ENCODE measurements at places on chromosomes 5 and 9. TPM values are rescaled to one million over a fixed set of nuclear protein-coding genes. Genes with fewer than 3 reads are reported as not detected.

- H3K27me3 ChIP-seq: no peaks in the 10 kb centered on the region
- no peak overlapping the region for H3K4me3 ChIP-seq
- DNase-seq: no peak
- H3K4me1 ChIP-seq: no peaks in the 10 kb centered on the region
These were observed 7.6 kb downstream of the TMEM174 start for GRCh38 chr5:73180566-73180965.

GRCh38 chr5:155540000-155540595 lies 526.5 kb downstream of the KIF4B start:
- no peak for DNase-seq
- peaks cover 12% of the 10 kb centered on the region for H3K4me1 ChIP-seq
- no peak overlapping the region for H3K4me3 ChIP-seq
- H3K27me3 ChIP-seq: no peaks in the 10 kb centered on the region

DNA sequence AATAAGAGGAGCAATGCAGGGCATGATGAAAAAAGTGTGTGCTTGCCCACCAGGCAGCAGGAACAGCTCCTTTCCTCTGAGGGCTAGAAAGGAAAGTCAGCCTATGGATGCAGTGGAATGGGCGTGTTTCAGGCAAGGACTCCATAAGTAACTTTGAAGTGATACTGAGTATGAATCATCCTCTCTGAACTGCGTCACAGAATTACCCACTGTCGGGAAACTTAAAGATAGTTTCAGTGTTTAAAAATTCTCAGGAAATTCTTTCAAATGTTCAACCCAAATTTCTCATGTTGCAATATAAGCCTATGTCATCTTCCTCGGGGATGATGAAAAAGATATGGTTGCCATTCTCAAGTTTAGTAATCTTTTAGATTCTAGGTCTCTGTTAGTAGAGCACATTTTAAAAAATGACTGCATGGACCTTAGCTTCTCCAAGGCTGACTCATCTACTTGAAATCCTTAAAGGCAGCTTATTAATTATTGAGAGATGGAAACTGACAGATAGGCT lies 27.7 kb downstream of the PTCD2 start:
- H3K27ac ChIP-seq: peak overlapping the region; percentile 83
- peaks cover 22% of the 10 kb centered on the region for H3K4me1 ChIP-seq
- peaks cover 32% of the 10 kb centered on the region for H3K36me3 ChIP-seq
- no peaks in the 10 kb centered on the region for H3K27me3 ChIP-seq
- DNase-seq: peak; percentile 91

LURAP1L gene
- 59.2 TPM for total RNA-seq

GRCh38 chr9:98687911-98688310 lies 20.8 kb downstream of the GABBR2 start:
- no peak for DNase-seq
- H3K4me3 ChIP-seq: no peak overlapping the region
- no peaks in the 10 kb centered on the region for H3K36me3 ChIP-seq
- H3K4me1 ChIP-seq: no peaks in the 10 kb centered on the region
- H3K27ac ChIP-seq: no peak overlapping the region

GRCh38 chr9:6686396-6686795 lies 40.9 kb upstream of the GLDC start:
- H3K27ac ChIP-seq: no peak overlapping the region
- DNase-seq: peak; percentile 33
- H3K4me3 ChIP-seq: no peak overlapping the region
- no peaks in the 10 kb centered on the region for H3K27me3 ChIP-seq
- peaks cover 11% of the 10 kb centered on the region for H3K4me1 ChIP-seq

DNA sequence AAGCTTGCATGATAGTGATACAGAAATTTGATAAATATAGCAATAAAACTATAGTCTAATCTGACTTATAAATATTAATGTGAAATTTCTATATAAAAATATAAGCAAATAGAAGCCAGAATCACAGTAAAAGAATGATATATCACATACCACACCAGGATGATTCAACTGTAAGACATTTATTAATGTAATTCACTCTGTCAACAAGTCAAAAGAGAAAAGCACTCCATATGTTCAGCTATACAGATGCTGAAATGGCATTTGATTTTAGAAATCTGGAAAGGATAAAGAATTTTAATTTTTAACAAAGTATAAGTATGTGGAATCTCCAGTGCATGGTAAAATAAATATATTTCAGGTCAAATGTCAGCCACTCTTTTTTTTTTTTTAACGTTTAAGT lies 372.4 kb downstream of the KCNN2 start:
- no peak overlapping the region for H3K4me3 ChIP-seq
- no peak overlapping the region for H3K27ac ChIP-seq
- H3K4me1 ChIP-seq: no peaks in the 10 kb centered on the region
- DNase-seq: no peak
- no peaks in the 10 kb centered on the region for H3K27me3 ChIP-seq

ITGA2 gene
- 14.1 TPM for total RNA-seq

RNF183 gene
- not detected for total RNA-seq

- no peaks in the 10 kb centered on the region for H3K27me3 ChIP-seq
- H3K27ac ChIP-seq: no peak overlapping the region
- peaks cover 35% of the 10 kb centered on the region for H3K4me1 ChIP-seq
These were observed 79.9 kb upstream of the IL7R start for GRCh38 chr5:35776757-35777156.

DNA sequence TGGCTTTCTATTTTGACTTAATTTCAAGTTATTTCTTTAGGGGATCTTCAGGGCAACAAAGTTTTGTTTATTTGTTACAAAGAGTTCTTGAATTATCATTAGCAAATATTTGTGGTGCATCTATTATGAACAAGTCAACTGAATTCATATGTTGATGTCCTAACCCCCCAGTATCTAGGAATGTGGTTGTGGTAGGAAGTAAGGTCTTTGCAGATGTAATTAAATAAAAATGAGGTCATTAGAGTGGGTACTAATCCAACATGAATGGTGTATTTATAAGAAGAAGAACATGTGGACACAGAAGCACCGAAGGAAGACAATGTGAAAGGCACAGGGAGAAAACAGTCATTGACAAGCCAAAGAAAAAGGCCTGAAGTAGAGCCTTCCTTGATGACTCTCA lies 474.0 kb upstream of the DAB2 start:
- H3K36me3 ChIP-seq: no peaks in the 10 kb centered on the region
- H3K27me3 ChIP-seq: no peaks in the 10 kb centered on the region
- no peak for DNase-seq
- H3K4me1 ChIP-seq: no peaks in the 10 kb centered on the region

ENTREP1 gene
- total RNA-seq: 0.35 TPM

DNA sequence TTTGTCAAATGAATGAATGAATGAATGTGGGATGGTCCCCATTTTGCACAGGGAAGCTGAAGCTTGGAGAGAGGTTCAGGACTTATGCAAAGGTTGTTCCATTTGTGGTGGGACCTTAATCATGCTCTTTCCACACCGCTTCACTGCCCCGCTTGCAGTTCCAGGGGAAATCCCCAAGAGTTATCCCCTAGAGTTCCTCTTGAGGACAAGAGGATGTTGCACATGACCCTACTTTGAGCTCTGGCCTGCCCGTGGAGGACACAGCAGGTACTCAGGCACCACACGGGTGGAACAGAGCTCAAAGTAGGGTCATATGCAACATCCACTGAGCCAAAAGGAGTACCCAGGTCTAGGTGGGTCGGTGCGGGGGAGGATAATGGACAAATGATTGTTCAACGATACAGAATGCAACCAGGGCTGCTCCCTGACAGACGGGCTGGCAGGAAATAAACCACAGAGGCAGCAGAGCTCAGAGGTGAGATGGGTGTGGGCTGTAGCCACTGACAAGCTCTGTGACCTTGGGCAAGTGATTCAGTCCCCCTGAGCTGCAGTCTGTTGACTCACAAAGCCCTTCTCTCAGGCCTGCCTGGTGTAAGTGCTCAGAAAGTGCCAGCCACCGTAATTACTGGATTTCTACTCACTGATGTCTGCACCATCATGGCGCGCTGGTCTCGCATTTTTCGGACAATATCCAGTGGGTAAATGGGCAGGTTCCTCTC lies 60.3 kb upstream of the EPB41L4B start:
- peaks cover 33% of the 10 kb centered on the region for H3K36me3 ChIP-seq
- no peak for DNase-seq
- no peak overlapping the region for H3K27ac ChIP-seq

DNA sequence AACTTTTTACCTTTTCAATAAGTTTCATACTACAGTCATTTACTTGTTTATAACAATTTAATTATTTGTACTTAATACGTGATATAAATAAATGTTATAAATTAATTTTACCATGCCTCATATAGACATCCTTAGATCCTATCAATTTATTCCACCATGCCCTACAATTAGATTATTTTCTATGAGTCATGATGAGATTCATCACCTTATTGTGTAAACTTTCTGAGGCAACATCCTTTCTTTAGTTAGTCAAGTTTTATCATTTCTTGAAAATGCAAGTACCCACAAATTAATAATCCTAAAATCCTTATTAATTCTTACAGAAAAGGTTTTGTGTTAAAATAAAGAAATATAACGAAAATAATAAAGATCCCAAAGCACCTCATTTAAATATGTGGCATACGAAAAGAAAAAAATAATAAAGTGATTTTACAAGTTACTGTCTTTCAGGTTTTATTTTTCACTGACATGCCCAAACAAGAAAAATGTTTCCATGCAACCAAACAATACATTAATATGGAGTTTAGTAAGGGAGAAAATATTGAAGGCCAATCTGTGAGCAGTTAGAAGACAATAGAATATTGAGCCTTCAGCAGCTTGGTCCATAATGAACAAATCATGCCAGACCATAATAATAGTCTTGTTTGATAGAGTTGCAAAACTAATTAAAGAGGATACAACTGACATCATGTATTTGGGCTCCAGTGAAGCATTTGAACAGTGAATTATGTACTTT lies 188.7 kb upstream of the MRPS30 start:
- H3K27me3 ChIP-seq: no peaks in the 10 kb centered on the region
- peak overlapping the region; percentile 85 for H3K27ac ChIP-seq
- no peaks in the 10 kb centered on the region for H3K36me3 ChIP-seq
- DNase-seq: peak; percentile 47

DNA sequence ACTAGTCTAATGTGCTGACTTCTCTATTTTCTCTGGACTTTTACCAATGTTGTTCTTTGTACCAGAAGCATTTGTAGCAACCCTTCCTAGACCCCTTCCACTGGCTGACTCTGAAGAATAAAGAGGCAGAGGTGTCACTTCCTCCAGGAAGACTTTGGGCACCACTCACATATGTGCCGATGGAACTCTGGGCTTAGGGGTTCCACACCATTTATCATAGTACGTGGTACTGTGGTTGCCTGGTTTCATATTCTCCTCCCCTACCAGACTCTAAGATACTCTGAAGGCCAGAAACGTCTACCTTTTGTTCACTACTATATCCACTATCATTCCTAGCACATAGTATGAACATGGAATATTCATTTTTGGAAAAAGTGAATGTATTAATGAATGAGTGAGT lies 88.0 kb downstream of the BNC2 start:
- H3K27ac ChIP-seq: no peak overlapping the region
- no peak overlapping the region for H3K4me3 ChIP-seq
- H3K4me1 ChIP-seq: no peaks in the 10 kb centered on the region
- H3K27me3 ChIP-seq: peaks cover 18% of the 10 kb centered on the region
- no peaks in the 10 kb centered on the region for H3K36me3 ChIP-seq
- no peak for DNase-seq

CERCAM gene
- total RNA-seq: 4.1 TPM

DNA sequence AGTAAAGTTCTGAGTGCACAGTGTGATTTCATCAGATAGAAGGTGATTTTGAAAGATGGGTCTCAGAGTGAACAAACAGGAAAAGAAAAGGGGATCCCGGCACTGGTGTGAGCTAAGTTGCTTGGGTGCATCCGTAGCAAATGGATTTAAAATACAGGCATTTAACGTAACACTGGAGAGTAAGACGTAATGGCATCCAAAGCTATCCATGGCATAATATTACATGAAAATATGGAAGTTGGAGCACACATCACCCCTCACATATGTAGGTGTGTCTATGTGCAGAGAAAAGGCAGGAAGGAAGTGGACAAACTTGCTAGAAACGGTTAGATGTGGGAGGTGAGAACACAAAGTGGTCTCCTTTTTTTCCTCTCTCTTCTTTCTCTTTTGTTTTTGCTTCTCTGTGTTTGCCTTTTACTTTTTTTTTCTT lies 38.2 kb upstream of the SEMA4D start:
- H3K36me3 ChIP-seq: no peaks in the 10 kb centered on the region
- no peak for DNase-seq
- no peak overlapping the region for H3K4me3 ChIP-seq

GRCh38 chr9:124595743-124596142 lies 88.5 kb upstream of the NR5A1 start:
- H3K4me1 ChIP-seq: no peaks in the 10 kb centered on the region
- no peak overlapping the region for H3K4me3 ChIP-seq
- no peaks in the 10 kb centered on the region for H3K27me3 ChIP-seq

DNA sequence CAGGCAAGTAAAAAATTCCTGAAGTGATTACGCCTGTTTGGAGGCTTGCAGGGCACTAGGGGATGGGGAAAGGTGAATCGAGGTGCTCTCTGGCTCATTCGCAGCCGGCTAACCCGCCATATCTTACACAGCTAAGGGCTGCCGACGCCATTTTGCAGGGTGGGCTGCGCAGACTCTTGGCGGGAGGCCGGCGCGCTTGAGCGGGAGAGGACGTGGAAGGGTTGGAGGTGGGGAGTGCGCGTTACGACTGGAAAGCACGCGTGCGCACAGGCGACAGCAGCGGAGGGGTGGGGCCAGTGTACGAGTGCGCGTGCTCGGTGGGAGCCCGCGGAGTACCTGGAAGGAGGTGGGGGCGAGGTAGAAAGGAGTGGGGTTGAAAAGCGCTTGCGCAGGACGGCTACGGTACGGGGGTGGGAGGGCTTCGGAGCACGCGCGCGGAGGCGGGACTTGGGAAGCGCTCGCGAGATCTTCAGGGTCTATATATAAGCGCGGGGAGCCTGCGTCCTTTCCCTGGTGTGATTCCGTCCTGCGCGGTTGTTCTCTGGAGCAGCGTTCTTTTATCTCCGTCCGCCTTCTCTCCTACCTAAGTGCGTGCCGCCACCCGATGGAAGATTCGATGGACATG lies at the start of gene NPM1:
Gene NPM1 (plus strand): TSS at position 505 of the 625 bp plus-strand sequence. CDS start 100 bp downstream, at position 605.
- H3K27ac ChIP-seq: peak within 1 kb of the TSS; percentile 99
- H3K4me3 ChIP-seq: peak within 1 kb of the TSS; percentile 99
- peaks cover 34% of the 10 kb centered on the region for H3K4me1 ChIP-seq
- H3K36me3 ChIP-seq: peaks cover 55% of the 10 kb centered on the region
- no peaks in the 10 kb centered on the region for H3K27me3 ChIP-seq
- peak; percentile 99 for DNase-seq

GRCh38 chr9:136777359-136777758 lies 13.0 kb upstream of the LCN15 start:
- H3K36me3 ChIP-seq: no peaks in the 10 kb centered on the region
- no peak overlapping the region for H3K27ac ChIP-seq
- no peaks in the 10 kb centered on the region for H3K4me1 ChIP-seq
- H3K4me3 ChIP-seq: no peak overlapping the region
- H3K27me3 ChIP-seq: peaks cover 59% of the 10 kb centered on the region
- DNase-seq: no peak

SPATA31A3 gene
- not detected for total RNA-seq

GRCh38 chr5:135423146-135423845 lies 23.9 kb downstream of the DCANP1 start:
- H3K27me3 ChIP-seq: peaks cover 40% of the 10 kb centered on the region
- DNase-seq: no peak
- H3K4me1 ChIP-seq: no peaks in the 10 kb centered on the region
- H3K27ac ChIP-seq: no peak overlapping the region
- no peak overlapping the region for H3K4me3 ChIP-seq

STC2 gene
- 316 TPM for total RNA-seq

All from MCF 10A (cell line).